ENCODE measurements at places on chromosomes 6 and 20.

DNA sequence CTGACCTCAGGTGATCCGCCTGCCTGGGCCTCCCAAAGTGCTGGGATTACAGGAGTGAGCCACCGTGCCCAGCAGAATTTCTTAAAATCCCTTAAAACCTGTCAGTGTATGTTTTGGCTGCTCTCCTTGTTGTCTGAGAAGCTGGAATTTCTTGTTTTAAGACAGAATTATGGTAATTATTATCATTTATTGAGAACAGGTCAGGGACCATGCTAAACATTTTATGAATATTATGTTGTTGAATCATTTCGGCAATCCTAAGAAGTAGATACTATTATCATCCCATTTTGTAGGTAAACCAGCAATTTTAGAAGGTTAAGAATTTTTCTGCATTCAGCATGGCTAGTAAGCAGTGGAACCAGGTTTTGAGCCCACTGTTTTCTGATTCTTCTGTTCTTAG lies 86.1 kb upstream of the AKIRIN2 start:
- DNase-seq = no peak

GRCh38 chr6:138443979-138444378 lies 40.0 kb downstream of the HEBP2 start:
- no peak for DNase-seq

- DNase-seq = no peak
These were observed 17.7 kb downstream of the TPBG start for GRCh38 chr6:82381278-82381677.

DNA sequence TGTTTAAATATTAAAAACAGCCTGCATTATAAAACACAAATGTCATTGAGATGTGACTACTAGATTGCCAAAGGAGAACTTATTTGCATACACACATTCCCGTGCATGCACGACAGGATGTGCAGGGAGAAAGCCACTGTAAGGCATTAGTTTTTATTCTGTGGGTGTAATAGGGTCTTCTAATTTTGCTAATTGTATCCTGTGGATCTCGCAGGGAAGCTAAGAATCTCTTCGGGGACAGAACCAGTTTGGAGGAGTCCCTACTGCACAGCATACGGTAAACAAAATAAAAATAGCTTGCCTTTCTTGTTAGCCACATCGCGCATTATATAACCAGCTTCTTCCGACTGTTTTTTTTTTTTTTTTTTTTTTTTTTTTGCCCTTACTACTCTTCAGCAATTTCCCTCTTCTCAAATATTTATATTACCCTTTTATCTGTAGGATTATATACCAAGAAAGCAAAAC lies 2.0 kb downstream of the ATXN1 start:
- no peak for DNase-seq

- DNase-seq = no peak
These were observed 189.0 kb upstream of the CDYL start for GRCh38 chr6:4587171-4587570.

DNA sequence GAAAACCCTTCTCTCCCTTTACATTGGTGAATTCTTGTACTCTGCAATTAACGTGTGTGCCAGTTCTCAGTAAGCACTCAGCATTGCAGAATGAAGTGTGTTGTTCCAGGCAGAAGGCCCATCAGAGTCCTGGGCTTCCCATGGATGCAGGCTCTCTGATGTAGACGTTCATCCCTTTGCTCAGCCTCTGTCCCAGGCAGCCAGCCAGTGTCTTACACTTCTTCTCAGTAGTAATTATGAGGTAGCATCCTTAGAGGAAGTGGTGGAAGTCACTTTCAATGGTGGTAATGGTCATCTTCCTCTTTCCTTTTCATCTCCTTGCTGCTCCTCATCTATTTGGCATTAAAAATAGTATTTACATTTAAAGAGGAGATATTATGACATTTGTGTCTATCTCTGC lies 66.7 kb upstream of the FYN start:
- no peak for DNase-seq

DNA sequence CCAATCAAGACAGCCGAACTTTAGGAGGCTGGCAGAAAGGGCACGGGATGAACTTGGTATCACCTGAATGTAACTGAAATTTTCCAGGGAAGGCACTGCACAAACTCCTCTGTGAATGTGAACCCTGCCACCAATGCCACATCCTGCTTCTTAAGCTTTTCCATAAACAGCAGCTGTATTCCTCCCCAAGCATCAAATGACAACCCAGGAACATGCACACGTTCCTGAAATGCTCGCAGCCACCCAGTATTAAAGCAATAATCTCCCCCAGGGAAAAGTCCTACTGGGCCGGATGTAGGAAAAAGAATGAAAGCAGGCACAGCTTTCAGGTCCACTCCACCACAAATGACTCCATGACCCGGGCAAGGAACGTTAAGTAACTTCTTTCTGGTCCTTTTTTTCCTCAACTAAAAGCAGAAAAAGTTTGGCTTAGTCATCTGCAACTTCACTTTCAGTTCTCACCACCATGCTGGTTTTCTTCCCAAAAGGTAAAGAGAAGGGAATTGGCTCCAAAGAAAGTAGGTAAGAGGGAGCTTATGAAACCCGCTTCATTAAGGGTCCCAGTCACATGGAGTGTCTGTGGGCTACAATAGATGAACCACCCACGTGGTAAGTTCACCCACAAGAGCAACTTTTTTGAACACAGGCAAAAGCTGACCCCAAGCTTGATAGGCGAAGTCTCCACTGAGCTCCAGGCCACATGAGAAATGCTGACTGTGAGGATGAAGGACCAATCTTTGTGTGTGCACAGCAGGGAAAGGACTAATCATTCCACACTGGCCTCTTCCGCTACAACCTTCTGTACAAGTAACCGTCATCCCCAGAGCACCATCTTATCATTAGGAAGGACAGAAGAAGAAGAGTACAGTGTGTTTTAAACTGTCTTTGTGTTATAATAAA lies 90.1 kb downstream of the HIVEP2 start:
- no peak for DNase-seq

- DNase-seq = no peak
These were observed 112.4 kb downstream of the BTBD9 start for GRCh38 chr6:38527371-38527770.

GRCh38 chr20:6663751-6664388 lies 103.6 kb upstream of the BMP2 start:
- DNase-seq = no peak

DNA sequence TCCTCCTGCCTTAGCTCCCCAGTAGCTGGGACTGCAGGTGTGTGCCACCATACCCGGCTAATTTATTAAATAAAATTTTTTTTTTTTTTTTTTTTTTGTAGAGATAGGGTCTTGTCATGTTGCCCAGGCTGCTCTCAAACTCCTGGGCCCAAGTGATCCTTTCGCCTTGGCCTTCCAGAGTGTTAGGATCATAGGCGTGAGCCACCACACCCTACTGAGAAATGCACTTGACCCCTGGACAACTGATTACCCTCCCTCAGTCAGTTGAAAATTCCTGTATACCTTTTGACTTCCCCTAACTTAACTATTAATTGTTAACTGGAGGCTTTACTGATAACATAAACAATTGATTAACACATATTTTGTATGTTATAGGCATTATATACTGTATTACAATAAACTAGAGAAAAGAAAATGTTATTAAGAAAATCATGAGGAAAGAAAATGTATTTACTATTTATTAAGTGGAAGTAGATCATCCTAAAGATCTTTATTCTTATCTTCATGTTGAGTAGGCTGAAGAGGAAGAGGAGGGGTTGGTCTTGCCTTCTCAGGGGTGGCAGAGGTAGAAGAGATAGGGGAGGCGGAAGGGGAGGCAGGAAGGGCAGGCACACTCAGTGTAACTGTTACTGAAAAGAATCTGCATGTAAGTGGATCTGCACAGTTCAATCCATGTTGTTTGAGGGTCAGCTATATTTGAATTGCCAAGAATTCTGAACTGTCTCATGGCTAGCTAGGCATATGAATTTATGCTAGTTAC lies 104.3 kb downstream of the FARS2 start:
- DNase-seq = no peak

DNA sequence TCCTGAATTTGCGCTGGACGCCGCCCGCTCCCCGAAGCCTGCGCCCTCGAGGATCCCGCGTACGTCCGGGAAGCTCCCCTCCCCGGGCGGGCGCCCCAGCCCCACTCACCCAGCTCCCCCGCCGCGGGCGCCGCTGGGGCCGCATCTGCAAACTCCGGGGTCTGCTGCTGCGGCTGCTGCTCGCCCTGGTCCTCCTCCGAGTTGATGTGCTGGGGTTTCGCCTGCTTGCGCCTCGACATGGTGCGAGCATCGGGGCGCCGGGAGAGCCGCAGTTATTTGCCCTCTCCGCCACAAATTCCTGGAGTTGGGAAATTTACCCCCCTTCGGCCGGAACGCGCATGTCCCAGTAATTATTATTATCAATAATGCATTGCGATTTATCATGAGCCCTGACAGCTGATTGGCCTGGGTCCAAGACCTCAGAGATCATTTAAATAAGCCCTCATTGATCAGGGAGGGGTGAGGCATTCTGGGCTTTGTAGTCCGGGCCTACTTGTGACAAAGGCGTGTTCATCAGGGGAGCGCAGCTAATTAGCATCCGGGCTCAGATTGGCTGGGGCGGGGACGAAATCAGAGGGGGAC lies at the start of gene SALL4:
Gene SALL4 (minus strand): TSS at position 352 of the 582 bp plus-strand sequence. CDS start 113 bp downstream, at position 239.
- DNase-seq = no peak

GRCh38 chr20:10621149-10621548 lies 52.6 kb downstream of the JAG1 start:
- DNase-seq = no peak

GRCh38 chr6:89145091-89145955 lies 532 bp upstream of the PM20D2 start:
- no peak for DNase-seq

DNA sequence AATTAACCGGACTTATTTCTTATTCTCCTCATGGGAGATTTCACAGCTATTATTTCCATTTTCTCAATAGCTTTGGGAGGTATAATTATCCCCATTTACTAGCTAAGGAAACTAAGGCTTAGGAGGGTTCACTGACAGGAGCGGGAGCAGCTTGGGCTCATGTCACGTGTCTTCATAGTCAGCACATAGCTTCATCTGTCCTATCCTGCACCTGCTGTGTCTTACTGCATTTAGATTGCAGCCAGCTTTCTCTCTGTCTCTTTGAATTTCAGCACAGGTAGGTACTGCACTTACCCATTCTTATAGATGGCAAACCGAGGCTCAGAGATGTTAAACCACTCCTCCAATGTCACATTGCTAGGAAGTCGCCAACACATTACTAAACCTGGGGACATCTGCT lies 839.9 kb downstream of the MAFB start:
- no peak for DNase-seq

GRCh38 chr6:167452338-167453081 lies 127.6 kb downstream of the TTLL2 start:
- no peak for DNase-seq

DNA sequence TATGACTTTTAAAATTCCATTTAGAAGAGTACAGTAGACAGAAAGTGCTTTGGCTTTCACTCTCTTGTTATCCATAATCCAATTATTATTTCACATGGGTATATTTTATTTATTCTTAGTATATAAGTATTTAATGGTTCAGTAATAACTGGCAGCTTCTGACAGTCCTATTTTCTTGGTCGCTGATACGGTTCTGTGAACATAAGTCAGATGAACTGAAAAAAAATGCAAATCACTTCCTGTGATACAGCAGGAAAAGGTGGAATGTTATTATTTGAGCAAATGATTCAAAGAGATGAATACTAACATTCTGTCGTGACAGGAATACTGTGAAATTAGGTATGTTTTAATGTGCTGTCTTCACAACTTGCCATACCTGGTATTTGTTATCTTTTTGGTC lies 132.3 kb downstream of the ARHGAP18 start:
- no peak for DNase-seq

DNA sequence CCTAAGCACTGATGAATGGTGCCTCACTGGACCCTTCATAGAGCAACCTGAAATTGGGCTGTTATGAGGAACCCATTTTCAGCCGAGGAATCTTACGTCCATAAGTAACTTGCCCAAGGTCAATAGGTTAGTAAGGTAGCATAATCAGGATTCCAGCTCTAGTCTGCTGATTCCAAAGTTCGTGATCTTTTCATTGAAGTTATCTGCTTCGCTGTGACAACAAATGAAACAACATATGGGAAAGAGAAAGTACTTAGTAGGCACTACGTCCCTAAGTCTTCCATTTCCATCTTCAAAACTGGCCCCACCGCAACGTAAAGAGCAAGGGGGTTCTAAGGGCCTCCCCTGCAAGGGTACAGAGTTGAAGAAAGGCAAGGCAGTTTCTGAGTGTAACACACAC lies 49.5 kb downstream of the MYLIP start:
- DNase-seq = no peak

DNA sequence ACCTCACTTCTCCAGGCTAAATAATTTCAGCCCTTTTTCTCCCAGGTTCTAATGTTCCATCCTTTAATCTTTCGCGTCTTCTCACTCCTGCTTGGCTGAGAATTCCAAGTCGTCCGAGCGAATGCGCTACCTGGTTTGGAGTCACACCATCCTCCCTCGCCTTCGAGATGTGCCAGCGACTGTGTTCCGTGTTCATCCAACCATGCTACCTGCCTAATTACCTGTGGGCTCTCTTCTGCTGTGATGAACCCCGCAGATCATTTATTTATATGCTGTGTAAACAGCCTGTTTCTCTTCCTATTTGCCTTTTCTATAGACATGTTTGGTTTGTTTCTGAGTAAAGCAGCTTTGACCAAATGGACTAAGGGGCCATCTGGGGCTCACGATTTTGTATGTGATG lies 83.5 kb upstream of the TMEM181 start:
- no peak for DNase-seq

- DNase-seq = no peak
These were observed 293.4 kb upstream of the SPTLC3 start for GRCh38 chr20:12715371-12715770.

DNA sequence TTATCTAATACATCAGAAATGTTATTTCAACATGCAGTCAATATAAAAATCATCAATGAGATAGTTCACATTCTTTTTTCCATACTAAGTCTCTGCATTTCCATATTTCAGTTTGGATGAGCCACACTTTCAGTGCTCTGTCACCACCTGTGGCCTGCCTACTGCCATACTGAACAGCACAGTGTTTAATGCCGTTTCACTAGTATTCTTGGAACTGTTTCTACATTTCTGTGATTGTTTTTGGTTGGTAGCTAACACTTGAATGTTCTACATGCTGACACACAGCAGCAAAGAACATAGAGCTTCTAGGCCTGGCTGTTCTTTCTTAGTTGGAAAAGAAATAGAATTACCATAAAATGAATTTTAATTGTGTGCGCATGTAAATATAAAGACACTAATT lies 61.4 kb upstream of the KIF25 start:
- DNase-seq = no peak

- DNase-seq = peak; percentile 51
These were observed 10.8 kb downstream of the APMAP start for GRCh38 chr20:24981790-24982189.

DNA sequence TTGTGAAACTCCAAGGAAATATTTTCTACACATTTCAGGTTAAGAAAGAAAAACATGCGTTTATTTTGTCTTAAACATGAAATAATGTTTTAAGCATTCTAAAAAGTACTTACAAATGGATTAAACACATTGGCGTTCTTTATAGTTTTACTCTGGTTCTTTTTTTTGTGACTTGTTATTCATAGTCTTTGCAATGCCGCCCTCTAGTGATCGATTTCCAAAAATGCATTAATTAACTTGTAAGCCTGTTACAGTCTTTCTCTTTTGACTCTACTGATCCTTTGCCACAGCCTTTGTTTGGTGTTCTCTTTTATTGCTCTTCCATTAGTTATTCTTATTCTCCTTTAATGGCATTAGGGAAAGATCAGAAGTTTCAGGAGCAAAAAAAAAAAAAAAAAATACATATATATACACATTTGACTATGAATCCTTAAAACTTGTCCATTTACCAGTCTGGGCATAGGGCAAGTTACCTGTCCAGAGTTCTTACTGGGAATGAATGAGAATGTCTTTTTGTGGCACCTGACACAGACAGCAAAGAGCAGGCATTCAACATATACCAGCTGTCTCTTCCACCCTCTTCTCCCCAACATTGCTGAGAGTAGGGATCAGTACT lies 59.9 kb downstream of the MACROD2 start:
- no peak for DNase-seq

All from activated CD8-positive, alpha-beta memory T cell treated with anti-CD3 and anti-CD28 coated beads, Interleukin-2, amount 50 U/mL, for 48 hours (primary cell).